ENCODE measurements at places on chromosomes 4 and X.

DNA sequence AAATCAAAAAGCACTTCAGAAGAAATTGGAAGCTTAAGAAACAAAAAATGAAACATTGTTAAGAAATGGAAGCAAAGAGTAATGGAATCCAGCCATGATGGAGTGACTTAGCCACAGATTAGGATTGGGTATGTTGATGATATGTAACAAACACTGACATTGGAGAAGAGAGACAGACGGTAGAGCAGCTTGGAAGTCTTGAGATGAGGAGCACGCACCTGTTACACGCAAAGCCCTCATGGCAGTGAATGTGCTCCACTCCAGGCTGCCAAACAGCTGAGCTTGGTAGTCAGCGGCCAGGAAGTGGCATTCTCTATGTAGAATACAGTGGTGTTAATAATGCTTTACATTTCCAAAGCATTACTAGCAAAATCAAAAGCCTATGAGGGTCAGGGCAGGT is 56.9 kb upstream of the GPRIN3 start:
- no peak for DNase-seq

DNA sequence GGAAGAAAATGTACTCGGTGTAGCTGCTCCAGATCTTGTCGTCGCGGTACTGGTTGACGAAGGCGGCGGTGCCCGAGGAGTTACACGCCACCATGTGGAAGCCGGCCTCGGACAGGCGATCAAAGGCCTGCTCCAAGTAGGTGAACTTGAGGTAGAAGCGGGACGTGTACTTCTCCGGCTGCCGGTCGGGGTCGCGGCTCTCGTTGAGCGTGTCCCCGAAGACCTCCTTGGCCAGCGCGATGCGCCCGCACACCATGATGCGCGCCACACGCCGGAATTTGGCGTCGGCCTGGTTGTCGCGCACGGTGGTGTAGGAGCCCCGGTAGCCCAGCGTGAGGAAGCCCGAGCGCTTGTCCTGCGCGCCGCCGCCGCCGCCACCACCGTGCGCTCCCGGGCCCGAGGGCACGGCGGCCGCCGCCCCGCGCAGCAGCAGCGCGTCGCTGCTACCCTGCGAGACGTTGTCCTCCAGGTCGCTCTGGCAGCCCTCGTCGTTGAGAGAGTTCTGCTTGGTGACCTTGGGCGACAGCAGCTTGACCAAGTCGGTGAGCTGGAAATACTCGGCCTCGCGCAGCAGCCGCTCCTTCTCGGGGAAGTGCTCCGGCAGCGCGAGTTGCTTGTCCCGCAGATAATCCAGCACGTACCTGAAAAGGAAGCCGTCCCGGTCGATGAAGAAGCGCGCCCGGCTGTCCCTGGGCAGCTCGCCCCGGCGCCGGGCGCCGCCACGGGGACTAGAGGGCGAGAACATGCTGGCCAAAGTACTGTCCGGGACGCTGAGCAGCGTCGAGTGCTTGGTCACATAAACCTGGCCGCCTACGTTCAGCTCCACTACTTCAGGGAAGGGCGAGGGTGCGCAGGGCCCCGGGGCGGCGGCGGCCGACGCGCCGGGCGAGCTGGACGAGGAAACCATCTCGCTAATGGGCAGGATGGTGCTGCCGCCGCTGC is 775 bp downstream of the KCTD8 start:
- no peak for DNase-seq

DNA sequence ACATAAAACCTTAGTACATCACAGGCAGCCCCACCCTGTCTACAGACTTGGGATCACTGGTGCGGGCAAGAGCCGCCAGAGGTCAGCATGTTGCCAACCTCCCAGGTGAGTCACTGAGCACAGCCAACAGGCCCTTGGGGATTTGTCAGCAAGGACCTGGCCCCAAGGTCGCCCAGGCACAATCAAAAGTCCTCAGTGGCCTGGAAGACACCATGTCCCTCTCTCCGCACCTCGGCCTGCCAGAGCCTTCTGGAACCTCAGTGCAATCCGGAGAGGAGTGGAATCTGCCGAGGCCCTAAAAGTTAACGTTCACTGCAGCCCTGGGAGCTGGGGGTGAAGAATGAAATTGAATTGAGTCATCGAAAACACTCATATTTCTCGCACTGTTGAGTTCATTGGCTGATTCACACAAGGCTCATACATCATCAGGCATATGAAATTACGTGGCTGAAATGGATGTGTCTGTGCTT is 74.3 kb downstream of the WFS1 start:
- DNase-seq, result no peak

DNA sequence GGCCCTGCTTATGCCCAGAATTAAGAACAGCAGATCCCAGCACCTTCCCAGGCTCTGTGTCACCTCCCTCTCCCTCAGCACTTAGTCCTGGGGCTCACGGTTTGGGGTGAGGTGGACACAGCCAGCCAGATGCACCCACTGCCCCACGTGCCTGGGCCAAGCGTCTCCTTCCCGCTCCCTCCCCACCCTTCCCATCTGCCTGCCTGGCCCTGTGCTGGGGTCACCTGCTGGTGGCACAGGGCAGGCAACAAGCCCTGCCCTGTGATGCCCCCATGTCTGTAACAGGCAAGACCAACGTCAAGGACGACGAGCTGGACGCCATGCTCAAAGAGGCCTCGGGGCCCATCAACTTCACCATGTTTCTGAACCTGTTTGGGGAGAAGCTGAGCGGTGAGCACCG is 5.3 kb downstream of the MYL5 start:
- DNase-seq, result no peak

DNA sequence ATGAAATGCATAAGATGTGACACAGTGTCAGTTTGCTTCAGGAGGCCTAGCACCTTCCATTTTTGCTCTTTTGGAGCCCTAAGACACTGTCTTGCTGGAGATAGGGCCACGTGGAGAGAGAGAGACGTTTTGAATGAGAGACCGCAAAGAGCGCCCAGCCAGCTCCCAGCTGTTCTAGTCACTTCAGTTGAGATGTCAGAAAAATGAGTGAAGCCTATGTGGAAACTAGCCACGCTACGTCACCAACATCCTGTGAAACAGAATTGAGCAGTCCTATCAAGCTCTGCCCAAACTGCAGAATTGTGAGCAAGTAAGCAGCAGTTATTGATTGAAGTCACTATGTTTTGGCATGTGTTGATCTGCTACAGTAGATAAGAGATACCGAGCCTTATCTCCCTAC is 13.1 kb downstream of the GPR82 start:
- peak; percentile 34 for DNase-seq

DNA sequence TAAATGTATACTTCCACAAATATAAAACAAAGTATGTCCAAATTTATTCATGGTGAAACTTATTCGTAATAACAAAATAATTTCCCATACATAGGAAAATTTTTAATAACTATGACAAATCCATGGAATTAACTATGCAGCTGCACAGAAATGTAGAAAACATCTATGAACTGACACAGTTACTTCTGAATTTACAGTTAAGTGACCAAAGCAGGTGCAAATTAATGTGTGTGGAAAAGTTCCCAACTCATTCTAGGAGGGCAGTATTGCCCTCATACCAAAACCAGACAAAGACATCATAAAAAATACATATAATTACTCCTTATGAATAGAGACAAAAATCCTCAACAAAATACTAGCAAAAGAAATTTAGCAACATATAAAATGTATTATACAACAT is 12.5 kb downstream of the LDOC1 start:
- no peak for DNase-seq

DNA sequence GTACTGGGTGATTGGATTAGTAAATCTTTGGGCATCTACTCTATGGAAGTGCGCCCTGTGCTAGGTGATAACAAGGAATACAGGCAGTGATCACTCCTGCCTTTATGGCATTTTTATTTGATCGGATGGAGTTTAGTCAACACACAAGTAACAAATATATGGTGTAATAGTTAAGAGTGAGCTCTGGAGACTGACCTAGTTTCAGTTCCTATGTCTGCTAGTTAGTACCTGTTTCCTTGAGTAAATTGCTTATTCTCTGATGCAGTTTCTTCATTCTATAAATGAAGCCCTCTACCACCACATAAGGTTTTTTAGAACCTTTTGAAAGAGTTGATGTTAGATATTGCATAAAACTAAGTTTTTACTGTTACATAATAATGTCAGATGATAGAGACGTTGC is 134.6 kb downstream of the KDM6A start:
- no peak for DNase-seq

DNA sequence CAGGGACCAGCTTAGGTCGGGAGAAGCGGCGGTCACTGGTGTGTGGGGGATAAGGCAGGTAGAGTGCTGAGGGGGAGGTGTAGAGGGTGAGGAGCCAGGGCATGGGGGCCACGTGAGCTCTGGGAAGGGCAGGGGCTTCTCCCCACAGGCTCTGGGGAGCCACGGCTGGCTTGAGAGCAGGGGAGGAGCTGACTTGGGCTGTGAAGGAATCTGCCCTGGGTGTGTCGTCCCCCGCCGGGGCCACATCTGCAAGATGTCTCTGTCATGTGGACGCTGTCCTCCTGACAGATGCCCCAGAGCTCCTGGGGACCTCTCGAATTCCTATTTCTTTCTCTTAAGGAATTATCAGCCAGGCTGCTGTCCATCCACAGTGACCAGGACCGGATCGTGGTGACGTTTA is 15.0 kb downstream of the SH3TC1 start:
- no peak for DNase-seq

DNA sequence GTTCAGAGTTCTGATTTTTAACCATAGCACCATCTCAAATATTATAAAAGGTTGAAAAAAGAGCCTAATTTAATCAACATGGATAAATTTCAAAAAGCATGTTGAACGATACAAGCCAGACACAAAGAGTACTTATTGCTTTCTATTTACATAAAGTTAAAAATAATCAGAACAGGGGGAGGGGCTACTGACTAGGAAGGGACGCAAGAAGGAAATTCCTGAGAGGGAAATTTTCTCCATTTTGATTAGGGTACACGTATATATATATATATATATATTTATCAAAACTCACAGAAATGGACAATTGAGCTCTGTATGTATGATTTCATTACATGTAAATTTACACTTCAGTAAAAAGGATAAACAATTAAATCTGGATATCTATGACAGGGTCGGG is 482 bp upstream of the MBTPS2 start:
- DNase-seq, result no peak

DNA sequence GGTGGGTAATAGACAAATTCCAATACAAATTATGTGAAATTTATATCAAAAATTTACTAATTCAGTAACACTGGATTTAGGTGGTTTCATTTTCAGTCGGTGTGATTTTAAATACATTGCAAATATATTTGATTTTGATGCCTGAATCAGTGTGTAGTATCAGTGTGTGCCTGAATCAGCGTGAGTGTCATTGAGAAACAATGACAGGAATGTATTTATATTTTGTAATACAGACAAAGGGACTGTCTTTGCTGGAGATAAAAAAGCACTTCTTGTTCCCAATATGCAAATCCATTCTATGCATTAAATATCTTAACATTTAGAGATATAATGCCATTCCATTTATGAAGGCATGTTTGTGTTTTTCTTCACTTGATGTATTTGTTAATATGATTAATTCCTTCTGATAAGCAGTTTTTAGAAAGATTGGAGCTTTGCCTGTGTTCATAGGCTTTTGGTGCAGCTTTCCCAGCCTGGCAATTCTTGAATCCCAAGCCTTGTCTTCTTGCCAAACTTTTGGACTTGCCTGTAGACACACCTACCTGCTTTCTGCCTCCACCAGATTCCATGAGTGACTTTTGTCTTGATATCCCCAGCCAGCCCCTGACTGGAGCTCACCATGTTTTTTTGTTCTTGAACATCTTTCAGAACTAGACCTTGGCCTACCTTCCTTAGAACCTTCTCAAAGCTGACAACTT is 243.8 kb downstream of the ADGRL3 start:
- no peak for DNase-seq

DNA sequence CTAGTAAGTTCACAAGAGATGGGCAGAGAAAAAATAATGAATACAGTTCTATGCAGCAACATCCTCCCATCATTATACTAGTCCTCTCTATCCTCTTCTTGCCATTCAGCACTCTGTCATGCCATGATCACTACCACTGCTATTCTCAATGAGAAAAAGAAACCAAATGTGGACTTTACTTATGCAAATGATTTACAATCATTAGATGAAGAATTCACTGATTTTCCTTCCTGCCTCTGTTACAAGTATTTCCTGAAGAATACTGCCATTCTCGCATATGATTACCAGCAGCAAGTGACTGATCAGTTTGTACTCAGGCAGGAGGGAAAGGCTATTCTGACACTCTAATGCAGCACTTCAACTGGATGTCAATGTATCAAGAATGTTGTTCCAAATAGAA is 50.3 kb downstream of the WDFY3 start:
- no peak for DNase-seq

- no peak for DNase-seq
These were observed 77.6 kb downstream of the NWD2 start for GRCh38 chr4:37322122-37322521.

DNA sequence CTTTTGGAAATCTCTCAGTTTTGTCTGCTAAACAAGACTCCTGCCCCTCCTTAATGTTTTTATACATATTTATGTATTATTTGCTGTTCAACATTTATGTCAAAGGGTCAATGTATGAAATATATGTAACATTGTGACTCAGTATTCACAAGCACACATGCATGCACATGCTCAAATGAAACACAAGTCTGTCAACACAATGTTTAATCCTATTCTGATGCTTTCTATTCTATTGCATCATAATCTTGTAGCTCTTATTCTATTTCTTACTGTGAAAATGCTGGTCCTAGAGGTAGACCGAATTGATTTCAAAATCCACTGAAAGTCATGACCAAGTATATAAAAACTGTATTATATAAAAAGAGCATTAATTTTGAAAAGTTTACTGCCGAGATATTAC is 1463.3 kb downstream of the C4orf33 start:
- no peak for DNase-seq

- DNase-seq, result no peak
These were observed 21.5 kb downstream of the FRMPD3 start for GRCh38 chrX:107470971-107471370.

- no peak for DNase-seq
These were observed 24.9 kb upstream of the ETNPPL start for GRCh38 chr4:108787724-108788123.

GRCh38 chr4:10730019-10730418 is 45.5 kb upstream of the CLNK start:
- no peak for DNase-seq

DNA sequence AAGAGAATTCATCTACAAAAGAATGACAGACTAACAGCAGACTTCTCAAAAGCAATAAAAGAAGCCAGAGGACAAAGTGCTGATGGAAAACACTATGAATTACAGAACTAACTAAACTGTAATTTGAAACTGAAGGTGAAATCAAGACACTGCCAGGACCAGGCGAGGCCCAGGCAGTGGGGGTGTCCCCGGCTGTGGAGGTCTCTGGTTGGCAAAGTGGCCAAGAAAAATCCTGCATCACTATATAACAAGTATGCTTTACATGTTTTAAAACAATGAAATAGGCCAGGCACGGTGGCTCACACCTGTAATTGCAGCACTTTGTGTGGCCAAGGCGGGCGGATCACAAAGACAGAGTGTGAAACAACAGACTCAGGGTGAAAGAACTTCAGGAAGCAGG is 32.9 kb downstream of the CHM start:
- no peak for DNase-seq

DNA sequence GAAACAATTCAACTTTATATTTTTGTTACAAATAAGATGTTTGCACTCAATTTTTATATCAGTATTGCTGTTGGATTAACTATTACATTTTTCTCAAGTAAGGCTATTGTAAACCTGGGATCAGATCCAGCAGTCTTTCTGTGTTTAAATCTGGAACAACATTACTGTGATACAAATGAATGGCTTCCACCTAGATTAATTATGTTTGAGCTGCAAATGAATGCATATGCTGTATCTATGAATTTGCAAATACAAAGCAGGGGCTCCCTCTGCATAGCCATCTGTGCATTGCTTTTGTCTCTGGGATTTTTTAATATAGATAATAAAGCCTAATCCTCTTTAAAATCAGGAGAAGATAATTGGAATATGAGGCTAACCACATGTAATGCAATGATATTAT is 69.8 kb upstream of the NEIL3 start:
- DNase-seq, result no peak
